ENCODE measurements at places on chromosomes 2 and 18.

DNA sequence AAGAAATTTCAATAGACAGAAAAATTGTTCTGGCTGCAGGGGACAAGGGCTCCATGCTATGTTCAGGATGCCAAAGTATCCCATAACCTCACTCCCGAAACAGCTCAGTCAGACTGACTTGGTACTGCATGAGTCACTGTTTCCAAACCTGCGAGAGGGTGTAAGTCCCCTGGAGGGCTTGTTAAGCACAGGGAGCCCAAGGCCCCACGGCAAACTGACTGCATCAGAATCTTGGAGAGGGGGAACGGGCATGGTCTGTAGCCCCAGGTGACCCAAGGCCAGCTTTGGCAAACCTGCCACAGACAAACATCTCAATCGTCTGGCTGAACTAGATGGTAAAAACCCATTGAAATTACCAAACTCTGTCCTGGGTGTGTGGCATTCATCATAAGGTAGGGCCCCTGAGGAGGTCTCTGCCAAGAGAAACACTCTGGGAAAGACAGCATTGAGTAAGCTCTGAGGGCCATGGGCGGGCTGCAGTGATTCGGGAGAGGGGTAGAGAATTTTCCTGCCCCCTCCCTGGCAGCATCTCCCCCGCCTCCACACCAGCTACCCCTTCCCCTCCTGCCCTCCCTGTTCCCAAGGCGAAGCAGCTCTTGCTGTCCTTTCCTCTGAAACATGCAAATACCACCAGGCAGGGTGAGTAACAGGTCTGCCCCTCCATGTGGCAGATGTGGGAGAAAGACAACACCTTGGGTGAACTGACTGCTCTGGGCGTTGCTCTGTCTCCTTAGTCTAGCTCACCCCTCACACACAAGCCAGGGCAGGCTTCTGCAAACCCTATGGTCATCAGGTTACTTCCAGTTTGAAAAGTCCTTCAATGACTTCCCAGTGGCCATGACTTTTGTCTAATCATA, 274.7 kb upstream of the SIX2 start:
- no peak for DNase-seq

DNA sequence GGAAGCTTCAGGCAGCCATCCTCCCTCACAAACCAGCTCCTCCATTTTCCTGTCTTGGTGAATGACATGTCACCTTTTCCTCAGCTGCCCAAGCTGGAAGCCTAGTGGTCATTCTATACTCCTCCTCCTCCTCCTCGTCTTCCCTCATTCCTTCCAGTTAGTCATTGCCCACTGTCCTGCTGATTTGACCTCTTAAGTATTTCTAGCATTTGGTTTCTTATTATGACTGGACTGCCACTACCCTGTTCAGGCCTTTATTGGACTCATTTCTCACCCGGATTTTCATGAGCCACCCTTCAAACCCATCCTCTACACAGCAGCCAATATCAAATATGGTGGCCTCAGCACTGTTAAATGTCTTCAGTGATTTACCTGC, 21.9 kb upstream of the MGAT5 start:
- DNase-seq = no peak

DNA sequence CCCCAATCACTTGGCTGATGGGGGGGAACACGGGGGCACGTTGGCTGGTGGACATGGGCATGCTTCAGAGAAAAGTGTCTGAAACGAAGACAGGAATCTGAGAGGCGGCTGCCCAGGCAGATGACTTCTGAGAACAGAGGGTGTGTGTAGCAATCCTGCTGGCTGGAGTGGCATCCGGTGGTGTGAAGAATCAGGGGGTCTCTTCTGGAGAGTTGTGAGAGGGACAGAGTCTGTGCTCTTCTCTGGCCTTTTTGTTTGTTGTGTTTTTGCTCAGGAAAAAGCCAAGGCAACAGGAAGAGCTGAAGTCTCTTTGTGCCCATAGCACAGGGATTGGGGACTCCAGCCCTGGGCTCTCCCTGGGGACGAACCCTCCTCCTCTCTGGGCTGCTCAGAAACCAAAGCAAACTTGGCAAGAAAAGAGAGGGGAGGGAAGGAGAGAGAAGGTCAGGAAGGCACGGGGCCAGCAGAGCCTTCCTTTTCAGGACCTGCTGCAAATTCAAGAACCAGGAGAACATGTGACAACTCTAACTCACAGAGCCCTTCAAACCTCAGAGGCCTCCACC, 97.0 kb upstream of the SMAD2 start:
- DNase-seq = no peak

DNA sequence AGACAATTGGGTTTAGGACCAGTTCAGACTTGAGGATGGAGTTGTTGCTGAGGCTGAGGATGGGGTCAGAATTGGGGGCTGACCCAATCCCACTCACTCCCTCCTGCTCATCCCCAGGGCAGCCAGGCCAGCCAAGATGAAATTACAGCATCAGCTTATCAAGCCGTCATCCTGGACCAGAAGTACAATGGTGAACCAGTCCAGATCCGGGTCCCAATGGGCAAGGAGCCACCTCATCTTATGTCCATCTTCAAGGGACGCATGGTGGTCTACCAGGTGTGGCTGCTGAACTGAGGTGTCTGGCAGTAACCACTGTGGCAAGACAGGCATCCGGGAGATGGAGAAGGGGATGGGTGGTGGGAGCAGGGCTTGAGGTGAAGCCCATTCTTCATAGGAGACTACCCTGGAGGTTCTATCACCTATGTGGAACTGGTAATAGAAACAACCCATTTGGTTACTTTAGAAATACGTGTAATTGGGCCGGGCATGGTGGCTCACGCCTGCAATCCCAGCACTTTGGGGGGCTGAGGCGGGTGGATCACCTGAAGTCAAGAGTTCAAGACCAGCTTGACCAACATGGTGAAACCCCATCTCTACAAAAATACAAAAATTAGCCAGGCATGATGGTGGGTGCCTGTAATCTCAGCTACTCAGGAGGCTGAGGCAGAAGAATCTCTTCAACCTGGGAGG, 13.9 kb downstream of the VIL1 start:
- no peak for DNase-seq

- no peak for DNase-seq
These were observed 427.9 kb upstream of the POU3F3 start for GRCh38 chr2:104425850-104426595.

DNA sequence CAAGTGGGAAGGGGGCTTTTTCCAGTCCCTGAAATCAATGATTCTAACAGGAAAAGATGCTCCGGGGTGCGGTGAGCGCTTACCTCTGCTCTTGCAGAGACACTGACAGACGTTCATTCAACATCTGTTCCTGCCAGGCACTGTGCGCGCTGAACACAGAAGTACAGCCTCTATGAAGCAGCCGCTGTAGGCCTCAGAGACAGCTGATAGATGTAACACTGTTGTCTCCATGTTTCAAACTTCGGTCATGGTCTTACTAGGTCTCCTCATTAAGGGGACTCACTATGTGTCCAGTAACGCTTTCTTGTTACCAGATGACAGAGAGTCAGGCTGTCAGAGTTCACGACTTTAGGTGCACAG, 649 bp upstream of the CLIP4 start:
- DNase-seq = no peak

GRCh38 chr2:186887107-186888090, 38.4 kb upstream of the ZSWIM2 start:
- no peak for DNase-seq

GRCh38 chr2:200039724-200040650, 84.6 kb downstream of the MAIP1 start:
- no peak for DNase-seq

DNA sequence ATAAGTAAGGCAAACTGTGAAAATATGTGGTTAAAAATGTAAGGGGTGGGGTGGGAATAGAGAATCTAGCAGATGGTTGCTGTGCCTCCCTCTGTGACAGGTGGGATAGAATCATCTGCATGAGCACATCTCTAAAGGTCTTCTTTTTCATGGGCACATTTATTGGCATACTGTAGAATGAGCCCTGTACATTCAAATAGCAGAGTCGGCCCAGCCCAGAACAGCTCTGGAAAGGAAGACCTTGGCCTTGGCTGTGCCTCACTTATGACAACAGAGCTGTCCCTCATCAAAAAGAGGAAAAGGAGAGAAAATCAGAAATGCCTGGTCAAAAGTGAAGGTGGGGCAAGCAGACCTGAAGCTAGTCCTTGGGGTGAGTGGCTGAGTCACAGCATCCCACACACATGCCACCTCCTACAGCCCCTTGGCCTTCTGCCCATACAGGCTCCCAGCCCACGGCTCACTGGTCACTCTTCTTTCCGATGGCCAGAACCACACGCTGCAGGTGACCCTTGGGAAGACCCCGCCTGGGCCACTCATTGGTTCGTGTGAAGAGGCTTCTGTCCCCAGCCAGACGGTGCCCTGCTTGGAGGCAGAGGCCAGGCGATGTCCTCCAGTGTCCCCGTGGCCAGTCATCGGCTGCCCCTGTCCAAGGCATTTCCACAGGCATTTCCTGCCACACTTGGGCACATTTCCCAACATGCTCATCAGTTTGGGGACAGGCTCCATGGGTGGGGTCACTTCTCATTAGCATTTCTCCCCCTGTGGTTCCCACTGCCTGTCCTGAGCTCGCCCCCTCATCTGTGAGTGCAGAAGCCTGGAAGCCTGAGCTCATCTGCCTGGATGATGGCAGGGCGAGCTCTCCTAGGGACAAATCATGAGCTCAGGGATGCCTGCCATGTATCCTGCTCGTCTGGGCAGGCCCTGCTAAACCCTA, 113.6 kb downstream of the MCFD2 start:
- DNase-seq = no peak

DNA sequence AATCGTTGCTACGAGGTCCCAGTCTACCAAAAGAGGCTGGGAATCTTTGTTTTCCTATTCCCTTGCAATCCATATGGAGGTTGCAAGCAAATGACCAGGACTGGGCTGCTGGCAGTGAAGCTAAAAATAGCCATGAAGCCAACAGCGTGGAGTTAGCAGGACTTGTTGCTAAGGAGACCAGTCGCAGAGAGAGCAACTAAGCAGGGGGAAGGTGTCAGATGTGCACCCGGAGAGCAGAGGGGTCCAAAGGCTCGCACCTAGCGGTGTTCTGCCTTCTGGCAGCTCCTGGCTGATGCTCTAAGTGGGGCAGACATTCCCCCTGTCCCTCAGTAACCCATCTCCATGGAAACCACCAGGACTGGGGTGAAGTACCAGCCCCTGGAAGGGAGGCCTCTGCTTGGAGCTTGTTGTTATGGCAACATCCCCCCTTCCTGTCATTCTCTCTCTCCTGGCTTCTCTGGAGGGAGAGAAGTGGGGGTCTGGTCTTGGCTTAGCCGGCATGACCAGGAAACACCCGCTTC, 84.6 kb downstream of the DNMT3A start:
- DNase-seq = no peak

DNA sequence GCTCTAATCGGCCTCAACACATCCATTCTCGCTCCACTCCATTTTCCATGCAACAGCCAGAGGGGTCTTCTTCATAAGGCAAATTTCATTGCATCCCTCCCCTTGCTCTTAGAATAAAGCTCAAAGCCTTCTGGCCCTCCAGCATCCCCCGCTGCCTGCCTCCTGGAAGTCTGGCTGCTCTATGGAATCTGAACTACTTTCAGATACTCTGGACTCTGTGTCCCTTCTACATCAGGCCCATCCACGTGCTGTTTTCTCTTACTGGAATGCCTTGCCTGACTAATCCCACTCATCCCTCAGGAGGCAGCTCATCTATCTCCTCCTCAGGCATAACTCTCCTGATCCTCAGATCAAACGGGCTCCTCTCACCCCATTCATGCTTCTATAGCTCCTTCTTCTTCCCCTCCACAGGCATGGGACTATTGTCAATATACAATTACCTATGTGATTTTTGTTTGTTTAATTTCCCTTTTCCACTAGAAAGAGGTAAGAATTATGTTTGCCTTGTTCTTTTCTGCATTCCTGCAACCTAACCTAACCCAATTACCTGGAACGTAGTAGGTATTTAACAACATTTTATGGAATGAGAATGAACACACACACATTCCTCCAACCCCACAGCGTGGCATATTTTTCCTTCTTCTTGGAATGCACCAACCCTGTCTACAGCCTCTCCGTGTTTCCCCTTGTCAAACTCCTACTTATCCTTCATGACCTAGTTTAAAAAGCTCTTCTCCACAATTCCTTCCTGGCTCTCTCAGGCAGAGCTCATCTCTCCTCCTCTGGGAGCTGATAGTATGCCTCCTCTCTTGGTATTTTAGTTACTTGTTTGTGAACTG, 49.5 kb downstream of the LBH start:
- no peak for DNase-seq

- no peak for DNase-seq
These were observed 128.3 kb downstream of the AFF3 start for GRCh38 chr2:100013892-100014677.

- DNase-seq = no peak
These were observed 334.7 kb upstream of the GULP1 start for GRCh38 chr2:187956906-187957534.

DNA sequence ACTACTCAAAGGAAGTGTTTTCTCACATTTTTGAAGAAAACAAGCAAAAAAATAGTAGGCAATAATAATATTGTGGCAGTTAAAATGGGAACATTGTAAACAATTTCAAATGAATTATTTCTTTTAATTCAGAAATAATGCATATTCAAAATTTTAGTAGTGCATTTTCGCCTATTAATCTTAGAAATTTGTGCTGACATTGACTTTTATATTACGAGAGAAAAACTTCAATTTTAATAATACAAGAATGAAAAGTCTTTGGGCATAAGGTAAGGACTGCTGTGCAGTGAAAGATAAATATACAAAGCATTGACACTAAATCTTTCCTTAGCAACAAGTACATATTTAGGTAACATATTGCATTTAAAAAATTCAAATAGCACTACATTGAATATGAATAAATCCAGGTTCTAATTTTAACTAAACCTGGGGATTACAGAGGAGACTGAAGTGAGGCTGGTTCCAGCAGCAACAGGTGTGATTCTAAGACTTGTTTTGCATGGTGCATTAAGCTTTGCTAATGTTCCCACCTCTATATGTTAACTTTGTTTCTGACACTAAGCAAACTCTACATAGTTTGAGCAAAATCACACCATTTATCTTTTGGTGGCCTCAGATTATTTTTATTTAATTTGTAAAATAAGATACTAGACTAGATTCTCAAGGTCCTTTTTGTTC, 40.5 kb downstream of the CALCRL start:
- DNase-seq = no peak

GRCh38 chr18:54961868-54962267, 2.6 kb upstream of the CCDC68 start:
- no peak for DNase-seq

GRCh38 chr2:98385050-98385699, 38.9 kb downstream of the CNGA3 start:
- peak; percentile 18 for DNase-seq

DNA sequence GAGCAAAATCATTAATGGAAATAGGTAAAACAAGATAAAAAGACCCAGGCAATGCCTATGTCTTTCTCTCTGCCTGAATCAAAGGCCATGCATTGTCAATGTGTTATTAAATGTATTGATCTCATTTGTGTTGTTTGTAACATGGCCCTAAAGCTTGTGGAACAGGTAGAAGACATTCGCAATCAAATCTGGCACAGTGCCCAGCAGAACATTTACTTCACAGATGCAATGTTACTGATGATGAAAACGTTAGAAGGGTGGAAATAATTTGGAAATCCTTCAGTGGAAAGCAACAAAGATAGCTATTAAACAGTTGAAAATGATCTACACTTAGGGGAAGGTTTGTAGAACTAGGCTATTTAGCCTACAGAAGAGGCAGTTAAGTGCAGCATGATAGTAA, 368.2 kb downstream of the EPHA4 start:
- no peak for DNase-seq
